Stimulated activated CD8-positive, alpha-beta memory T cell treated with anti-CD3 and anti-CD28 coated beads, Interleukin-4, amount 100 ng/mL, for 4 hours (primary cell): ENCODE measurements at places on chromosomes 11 and 22.

- DNase-seq: peak; percentile 87
Observed at GRCh38 chr22:20298803-20299745, 20.8 kb downstream of the DGCR6L start.

- DNase-seq: no peak
Observed at GRCh38 chr22:20865875-20866445, 7.2 kb downstream of the SNAP29 start.

GRCh38 chr11:77046060-77046501, 11.9 kb downstream of the B3GNT6 start:
- DNase-seq: no peak

GRCh38 chr11:77455740-77456139, 18.2 kb downstream of the PAK1 start:
- DNase-seq: no peak

DNA sequence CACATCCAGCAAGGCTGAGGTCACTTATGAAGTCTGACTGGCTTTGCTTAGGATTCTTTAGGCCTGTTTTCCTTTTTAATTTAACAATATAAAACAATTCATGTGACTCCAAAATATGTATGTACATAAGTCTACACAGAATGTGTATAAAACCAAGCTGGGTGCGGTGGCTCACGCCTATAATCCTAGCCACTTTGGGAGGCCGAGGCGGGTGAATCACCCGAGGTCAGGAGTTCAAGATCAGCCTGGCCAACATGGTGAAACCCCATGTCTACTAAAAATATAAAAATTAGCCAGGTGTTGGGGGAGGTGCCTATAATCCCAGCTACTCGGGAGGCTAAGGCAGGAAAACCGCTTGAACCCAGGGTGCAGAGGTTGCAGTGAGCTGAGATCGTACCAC, 83.1 kb downstream of the SHANK2 start:
- DNase-seq: no peak

GRCh38 chr11:58179648-58180047, 9.2 kb upstream of the OR9Q2 start:
- DNase-seq: no peak

GRCh38 chr11:119091966-119092879, 7.5 kb downstream of the HMBS start:
- no peak for DNase-seq

DNA sequence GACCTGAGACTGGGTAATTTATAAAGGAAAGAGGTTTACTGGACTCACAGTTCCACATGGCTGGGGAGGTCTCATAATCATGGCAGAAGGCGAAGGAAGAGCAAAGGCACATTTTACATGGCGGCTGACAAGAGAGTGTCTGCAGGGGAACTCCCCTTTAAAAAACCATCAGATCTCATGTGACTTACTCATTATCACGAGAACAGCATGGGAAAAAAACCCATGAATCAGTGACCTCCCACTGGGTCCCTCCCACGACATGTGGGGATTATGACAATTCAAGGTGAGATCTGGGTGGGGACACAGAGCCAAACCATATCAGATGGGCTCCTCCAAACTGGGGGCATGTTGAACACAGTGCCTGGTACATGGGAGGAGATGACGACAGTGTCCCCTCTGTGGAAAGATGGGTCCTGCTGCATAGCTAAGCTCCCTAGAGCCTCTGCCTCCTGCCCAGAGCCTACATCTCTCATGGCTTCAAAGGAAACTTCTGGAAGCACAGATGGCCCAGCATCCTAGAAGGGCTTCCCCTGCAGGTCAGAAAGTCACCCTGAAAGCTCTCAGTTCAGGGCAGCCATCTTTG, 46.1 kb downstream of the MYEOV start:
- no peak for DNase-seq
